Mammary epithelial cell (primary cell): ENCODE measurements at places on chromosomes 3 and 15. TPM values are rescaled to one million over a fixed set of nuclear protein-coding genes. Genes with fewer than 3 reads are reported as not detected.

BOC gene
- total RNA-seq = 49.7 TPM

FAM81A gene
- total RNA-seq = 0.67 and 2.9 TPM in 2 replicates

CCDC9B gene
- total RNA-seq = 109 and 164 TPM in 2 replicates

CDCP1 gene
- 126 TPM for total RNA-seq

ZFAND6 gene
- total RNA-seq = 52.7 and 54.8 TPM in 2 replicates

LXN gene
- 4.0 and 6.4 TPM in 2 replicates for total RNA-seq

CYP11A1 gene
- 2.3 TPM for total RNA-seq

IL5RA gene
- not detected for total RNA-seq

CCR9 gene
- total RNA-seq = not detected in 2 replicates

GPR15 gene
- not detected in 2 replicates for total RNA-seq

XCR1 gene
- total RNA-seq = not detected

HRG gene
- 0.52 TPM in 1 of 2 replicates, not detected in the other for total RNA-seq

PDZRN3 gene
- 14.3 TPM for total RNA-seq

EFCAB12 gene
- total RNA-seq = under 0.01 TPM

C3orf80 gene
- not detected for total RNA-seq

PCYT1A gene
- 175 TPM for total RNA-seq

CD96 gene
- total RNA-seq = 0.16 TPM in 2 replicates

RLBP1 gene
- not detected in 2 replicates for total RNA-seq

SLC22A13 gene
- 0.67 TPM for total RNA-seq

MRPS22 gene
- 54.3 and 62.3 TPM in 2 replicates for total RNA-seq

SLC28A2 gene
- not detected for total RNA-seq

ERICH6 gene
- not detected for total RNA-seq

STRC gene
- total RNA-seq = 0.67 TPM

ATP8B4 gene
- 2.2 TPM for total RNA-seq

ACKR4 gene
- total RNA-seq = not detected in 2 replicates

ARID3B gene
- 7.0 TPM for total RNA-seq

SIDT1 gene
- 0.29 TPM in 1 of 2 replicates, not detected in the other for total RNA-seq

SLC6A20 gene
- not detected in 2 replicates for total RNA-seq

TTC21A gene
- 5.2 and 6.8 TPM in 2 replicates for total RNA-seq

OR5K2 gene
- total RNA-seq = not detected in 2 replicates

SPINK8 gene
- not detected for total RNA-seq

FXR1 gene
- 105 TPM for total RNA-seq

ZNF770 gene
- 41.7 TPM for total RNA-seq

CEMIP gene
- total RNA-seq = 0.35 and 0.69 TPM in 2 replicates

KBTBD13 gene
- not detected for total RNA-seq

C2CD4A gene
- total RNA-seq = not detected in 2 replicates

SENP7 gene
- 8.9 and 9.5 TPM in 2 replicates for total RNA-seq

GOLGA6L7 gene
- not detected for total RNA-seq

SLC12A1 gene
- total RNA-seq = not detected
